ENCODE measurements at places on chromosomes 3 and 15.

- DNase-seq = no peak
These were observed 77.0 kb upstream of the HEG1 start for GRCh38 chr3:125132815-125133214.

DNA sequence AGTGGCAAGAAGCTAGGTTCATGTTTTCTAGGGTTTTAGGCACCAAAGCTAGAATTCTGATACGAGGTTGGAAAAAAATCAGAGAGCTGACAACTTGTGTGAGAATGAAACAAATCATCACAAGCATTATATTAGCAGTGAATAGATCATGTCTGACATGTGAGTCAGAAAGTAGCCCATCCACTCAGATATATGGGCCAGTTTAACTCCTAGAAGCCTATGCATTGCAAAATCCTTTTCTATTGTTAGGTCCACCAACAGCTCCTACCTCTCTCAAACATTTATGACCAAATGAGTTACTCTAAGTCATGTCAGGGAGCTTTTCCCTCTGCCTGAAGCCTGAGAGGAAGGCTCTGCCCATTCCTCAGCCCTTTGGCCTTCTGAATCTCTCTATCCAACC is 44.0 kb downstream of the KBTBD12 start:
- DNase-seq = no peak

GRCh38 chr3:30258426-30259392 is 347.7 kb upstream of the TGFBR2 start:
- no peak for DNase-seq

- no peak for DNase-seq
These were observed 29.3 kb downstream of the BTD start for GRCh38 chr3:15630646-15631350.

DNA sequence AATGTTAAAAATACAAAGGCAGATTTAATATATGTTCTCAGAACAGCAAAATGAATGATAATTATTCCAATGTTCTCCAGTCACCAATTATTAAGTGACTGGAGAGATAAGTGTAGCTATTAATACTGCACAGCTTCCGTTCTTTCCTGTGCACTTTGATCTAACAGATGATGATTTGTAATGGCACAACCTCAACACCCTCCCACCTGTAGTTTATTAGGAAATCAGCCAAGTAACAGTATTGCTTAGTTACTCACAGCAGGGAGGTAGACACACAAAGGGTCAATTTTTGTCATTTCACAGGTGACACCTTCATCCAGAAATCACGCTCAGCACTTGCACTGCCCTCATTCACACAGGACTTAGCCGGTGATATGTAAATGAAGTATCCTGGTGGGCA is 688.1 kb downstream of the EPHA3 start:
- DNase-seq = no peak

DNA sequence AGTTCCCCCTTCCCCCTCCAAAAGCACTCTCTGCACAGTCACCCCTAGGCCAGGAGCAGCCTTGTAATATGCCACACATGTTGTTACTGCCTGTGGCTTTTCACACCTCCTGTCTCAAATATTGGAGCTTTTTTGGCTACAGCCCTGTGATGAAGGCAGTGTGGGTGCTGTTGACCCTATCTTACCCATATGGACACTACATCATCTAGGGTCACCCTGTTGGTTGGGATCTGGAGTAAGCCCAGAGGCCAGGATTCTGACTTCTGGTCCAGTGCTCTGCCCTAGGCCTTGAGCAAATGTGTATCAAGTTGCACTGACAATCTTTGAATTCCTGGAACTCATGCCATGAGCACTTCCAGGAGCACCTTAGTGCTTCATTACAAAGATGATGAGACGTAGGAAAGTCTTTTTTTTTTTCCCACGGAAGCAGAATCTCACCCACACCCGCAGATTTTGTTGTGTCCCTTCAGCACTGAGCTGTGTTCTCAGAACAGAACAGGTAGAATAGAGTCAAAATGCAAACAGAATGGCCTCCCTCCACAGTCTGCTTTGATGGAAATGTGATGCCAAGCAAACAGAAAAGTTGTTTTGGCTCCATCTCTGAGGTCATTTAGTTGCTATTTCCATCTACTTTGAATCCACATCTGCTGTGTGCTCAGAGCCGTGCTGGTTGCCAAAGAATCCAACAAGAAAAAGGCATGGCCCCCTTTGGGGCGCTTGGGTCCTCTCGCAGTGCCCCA is 49.6 kb downstream of the SMAD3 start:
- no peak for DNase-seq

- DNase-seq = peak; percentile 55
These were observed 60.3 kb downstream of the HEG1 start for GRCh38 chr3:124995460-124995994.

DNA sequence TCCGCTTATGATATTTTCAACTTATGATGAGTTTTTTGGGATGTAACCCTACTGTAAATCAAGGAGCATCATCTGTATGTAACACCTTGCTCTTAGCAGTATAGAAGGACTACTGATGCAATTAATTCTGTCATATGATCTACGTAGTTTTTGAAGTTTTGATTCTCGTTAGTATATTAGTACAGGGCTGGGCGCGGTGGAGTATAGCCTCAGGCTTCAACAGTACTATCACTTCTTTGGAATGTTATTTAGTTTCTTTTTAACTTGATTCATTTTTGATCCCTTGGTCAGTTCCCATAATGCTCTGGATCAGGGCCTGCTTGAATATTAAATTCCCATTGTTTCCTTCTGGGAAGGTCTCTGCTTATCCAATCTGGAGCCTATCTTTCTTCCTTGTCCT is 23.9 kb upstream of the AP4E1 start:
- DNase-seq = no peak

DNA sequence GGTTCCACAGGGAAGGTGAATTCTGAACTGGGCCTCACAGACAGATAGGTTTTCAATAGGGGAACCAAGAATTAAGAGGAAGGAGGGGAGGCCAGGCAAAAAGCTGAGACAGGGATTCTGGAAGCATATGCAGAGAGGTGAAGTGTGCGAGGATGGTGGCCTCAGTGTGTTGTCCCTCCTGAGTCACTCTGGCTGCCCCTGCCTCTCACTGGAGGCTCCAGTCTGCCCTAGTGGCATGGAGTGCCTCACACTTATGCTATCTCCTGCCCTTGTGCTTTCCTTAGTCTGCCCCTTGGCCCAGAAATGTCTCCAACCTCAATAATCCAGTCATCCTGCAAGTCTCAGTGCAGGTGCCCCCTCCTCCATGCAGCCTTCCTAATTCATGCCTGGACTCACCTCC is 32.2 kb upstream of the RBP1 start:
- DNase-seq = no peak

All from WERI-Rb-1 (cell line).